ENCODE measurements at places on chromosomes 2 and 18.
A peak's percentile ranks its signal among the peaks of the same experiment; 100 is the strongest.

DNA sequence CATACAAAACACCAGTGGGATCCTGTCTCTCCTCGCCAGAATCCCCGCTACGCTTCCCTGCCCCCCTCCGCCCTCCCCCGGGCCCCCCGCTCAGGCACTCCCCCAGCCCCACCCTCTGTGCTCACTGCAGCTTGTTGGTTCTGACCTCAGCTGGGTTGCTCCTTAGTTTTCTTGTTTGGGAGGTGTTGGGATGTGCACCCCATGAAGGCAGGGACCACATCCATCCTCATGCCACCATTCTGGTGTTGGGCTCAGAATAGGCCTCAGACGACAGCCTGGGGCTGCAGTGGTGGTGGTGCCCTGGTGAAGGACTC lies 4.6 kb downstream of the SNED1 start:
- no peak for DNase-seq

DNA sequence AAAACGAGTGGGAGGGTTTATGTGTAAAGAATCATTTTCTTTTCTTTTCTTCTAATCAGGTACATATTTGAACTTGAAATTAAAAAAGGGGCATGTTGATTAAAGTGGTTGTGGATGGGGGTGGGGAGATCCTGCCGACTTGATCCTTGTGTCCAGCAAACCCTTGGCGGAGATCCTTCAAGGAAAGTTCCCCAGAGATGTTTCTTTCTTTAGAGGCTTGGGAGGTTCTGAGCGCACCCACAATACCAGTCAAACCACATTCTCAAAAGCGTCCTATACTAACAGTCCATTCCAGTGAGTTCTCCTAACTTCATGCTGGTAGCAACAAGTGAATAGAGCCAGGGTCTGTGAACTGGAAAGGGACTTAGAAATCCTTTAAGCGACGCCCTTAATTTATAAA lies 49.2 kb downstream of the MYCN start:
- no peak for DNase-seq

- no peak for DNase-seq
Measured at GRCh38 chr2:161839926-161840325, 215.7 kb downstream of the SLC4A10 start.

GRCh38 chr2:14752295-14752694 lies 119.8 kb downstream of the LRATD1 start:
- DNase-seq = no peak

- no peak for DNase-seq
Measured at GRCh38 chr18:34999756-35000289, 41.4 kb upstream of the MAPRE2 start.

- DNase-seq = no peak
Measured at GRCh38 chr2:235216901-235217300, 265.1 kb downstream of the SH3BP4 start.

GRCh38 chr18:13642440-13642827 lies 83.9 kb downstream of the FAM210A start:
- DNase-seq = no peak

GRCh38 chr2:104769096-104769495 lies 84.8 kb upstream of the POU3F3 start:
- no peak for DNase-seq

- DNase-seq = no peak
Measured at GRCh38 chr2:232516551-232516950, 3.6 kb upstream of the PRSS56 start.

DNA sequence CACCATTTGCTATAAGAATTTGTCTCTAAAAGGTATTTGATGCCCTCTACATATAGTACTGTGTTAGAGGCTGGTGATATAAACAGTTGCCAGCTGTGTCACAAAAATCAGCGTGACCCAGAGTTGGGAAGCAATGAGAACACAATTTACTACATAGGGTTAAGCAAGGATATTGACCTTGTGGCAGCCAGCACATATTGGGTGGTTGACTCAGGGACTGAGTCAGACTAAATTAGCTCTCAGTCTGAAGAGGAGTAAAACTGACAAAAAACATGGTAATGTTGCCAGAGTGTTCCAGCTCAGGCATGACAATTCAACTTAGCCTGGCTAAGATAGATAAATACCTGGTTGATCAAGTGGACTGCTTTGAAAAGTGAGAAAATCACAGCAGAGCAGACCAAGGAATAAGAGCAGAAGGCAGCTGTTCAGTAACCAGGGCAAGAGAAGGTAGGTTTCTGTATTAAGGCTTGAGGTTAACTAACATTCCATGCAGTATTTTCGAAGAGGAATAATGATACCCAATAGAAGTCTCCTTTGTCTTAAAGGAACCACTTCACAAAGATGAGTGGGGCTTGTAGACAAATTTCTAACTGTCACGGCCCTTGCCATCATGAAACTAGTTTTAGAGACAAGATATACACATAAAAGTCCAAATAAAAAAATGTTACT lies 108.2 kb upstream of the ERBB4 start:
- no peak for DNase-seq

DNA sequence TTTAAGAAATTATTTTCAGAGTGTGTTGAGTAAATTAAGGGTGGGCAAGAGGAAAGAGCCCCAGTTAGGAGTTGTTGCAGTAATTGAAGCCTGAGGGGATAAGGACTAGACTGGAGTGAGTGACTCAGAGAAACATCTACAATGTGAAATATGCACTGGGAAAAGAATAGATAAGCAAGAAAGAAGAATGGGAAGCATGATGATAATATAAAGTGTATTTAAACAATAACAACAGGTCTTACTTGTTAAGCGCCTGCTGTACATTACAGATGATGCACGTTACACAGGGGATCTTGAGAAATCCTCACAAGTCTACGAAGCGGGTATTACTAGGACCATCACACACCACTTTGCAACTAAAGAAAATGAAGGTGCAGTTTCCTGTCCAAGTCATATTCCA lies 73.6 kb upstream of the STK17B start:
- DNase-seq = no peak

- no peak for DNase-seq
Measured at GRCh38 chr18:27413495-27414401, 228.6 kb upstream of the CHST9 start.

- no peak for DNase-seq
Measured at GRCh38 chr2:59540864-59541263, 1012.6 kb downstream of the BCL11A start.

DNA sequence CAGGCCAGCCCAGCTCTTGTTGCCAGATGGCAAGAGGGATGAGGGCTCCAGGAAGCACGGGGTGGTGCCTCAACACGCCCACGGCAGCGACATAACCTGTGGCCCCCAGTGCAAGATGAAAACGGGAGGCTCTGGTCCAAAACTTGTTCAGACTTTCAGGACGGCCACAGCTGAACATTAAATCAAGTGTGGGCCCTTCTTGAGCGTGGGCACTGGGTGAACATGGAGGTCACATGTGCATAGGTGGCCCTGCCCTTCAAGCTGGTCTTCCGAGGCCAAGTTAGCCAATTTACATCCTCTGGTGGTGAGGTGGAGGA lies 77.5 kb downstream of the NDUFA10 start:
- DNase-seq = no peak

DNA sequence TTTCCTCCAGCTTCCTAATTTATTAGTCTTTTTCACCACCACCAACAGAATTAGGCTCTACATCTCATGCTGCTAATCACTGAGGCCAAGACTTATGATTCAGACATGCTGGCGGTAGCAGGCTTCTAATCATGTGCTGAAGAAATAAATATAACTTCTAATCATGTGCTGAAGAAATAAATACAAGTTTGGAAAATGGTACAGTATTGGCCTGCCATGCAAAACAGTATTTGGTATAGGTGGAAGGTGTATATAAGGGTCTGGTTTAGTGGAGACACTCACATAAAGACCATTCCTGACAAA lies 240.7 kb downstream of the TGIF1 start:
- DNase-seq = no peak

DNA sequence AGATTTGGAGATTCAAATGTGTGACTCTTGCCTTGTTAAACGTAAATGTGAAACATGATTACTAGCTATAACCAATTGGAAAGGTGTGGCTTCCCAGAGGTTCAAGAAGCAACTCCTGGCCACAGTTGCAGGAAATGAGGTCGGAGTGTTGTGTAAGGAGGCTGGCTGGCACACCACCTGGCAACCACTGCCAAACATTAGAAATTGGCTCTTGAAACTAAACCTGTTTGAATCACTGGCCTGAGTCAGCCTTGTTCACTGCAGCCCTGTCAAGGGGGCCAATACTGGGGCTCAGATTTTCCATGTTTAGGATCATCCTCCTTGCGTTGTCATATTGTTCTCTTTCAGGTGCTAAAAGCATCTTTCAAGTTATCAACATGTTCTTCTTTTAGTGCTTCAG lies 206.3 kb downstream of the ARL6IP6 start:
- DNase-seq = peak; percentile 1

DNA sequence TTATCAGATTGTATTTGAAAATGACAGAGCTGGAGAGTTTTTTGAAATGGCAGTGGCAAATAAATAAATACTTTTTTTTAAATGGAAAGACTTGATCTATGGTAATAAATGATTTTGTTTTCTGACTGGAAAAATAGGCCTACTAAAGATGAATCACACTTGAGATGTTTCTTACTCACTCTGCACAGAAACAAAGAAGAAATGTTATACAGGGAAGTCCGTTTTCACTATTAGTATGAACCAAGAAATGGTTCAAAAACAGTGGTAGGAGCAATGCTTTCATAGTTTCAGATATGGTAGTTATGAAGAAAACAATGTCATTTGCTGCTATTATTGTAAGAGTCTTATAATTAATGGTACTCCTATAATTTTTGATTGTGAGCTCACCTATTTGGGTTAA lies 30.9 kb downstream of the CD28 start:
- DNase-seq = no peak

DNA sequence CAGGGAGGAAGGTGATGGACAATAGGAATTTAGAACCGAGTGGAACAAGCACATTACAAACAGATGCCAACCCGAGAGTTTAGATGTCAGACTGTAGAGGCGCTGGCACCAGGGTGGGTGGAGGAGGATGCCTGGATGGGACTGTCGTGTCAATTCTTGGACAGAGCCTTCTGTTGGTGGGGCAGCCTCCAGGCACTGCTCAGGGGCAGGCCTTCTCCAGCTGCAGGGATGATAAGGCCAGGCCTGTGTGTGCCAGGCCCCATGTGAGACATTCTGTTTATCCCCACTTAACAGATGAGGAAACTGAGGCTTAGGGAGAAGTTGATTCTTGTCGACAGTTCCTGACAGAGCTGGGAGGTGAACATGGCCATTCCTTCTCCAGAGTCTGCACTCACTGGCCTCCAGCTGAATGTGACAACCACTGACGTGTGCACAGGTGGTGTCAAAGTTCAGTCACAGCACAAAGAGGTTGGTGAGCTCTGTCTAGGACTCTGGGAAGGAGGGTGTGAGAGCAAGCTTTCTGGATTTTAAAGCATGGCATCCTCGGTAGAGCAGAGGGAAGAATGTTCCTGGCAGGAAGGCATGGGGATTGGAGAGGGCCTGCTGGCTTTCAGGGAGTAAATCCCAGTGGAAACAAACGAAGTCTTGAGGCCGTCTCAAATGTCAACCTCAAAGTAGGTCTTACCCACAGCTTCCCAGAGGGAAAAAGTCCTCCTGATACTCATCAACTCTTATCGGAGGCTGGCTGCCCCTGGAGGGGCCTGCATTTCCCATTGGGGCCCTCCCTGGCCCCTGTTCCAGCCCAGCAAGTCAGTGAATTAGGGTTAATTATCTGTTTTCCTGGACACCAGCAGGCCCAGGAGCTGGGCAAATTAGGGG lies 52.4 kb downstream of the GLI2 start:
- no peak for DNase-seq

- DNase-seq = no peak
Measured at GRCh38 chr18:36411745-36412168, 114.2 kb downstream of the FHOD3 start.

DNA sequence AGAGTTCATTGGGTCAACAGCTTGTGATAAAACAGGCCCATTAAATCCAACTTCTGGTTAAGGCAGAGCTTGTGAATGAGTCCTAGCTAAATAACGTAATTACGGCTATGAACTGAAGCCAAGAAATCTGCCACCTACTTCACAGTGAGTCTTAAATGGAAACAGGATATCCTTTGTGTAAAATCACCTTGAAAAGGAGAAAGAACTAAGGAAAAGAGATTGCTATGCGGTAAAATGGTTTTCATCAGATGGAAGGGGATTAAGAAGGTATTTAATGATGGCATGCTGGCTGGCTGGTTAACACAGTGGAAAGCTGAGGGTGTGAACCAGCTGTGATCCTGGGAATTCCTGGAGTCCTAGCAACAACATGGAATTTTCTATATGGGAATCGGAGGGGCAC lies 156.6 kb downstream of the DOK6 start:
- DNase-seq = no peak

- DNase-seq = no peak
Measured at GRCh38 chr2:26276484-26277227, 31.9 kb downstream of the HADHB start.

DNA sequence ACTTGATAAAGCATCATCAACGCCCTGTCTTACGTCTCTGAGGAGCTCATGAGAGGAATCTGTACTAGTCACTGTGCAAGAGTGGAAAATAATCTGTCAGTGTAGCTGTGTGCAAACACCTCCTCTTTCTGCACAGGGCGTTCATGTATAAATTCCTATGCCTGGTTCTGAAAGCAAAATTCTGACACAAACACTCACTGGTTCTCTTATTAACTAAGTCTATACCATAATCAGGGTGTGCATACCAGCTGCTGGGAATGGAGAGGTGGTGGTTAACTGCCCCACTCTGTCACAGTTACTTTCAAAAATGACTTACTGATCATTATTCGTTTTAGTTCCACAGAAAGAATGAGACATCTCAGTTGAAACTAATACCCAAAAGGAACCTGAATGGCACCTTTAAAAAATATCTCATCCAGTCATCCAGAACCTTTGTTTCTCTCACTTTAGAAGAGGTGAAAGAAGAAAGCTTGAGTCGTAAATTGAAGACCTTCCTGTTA lies 35.7 kb downstream of the STK39 start:
- peak; percentile 70 for DNase-seq

- no peak for DNase-seq
Measured at GRCh38 chr18:57429167-57430078, 5.8 kb upstream of the ONECUT2 start.

DNA sequence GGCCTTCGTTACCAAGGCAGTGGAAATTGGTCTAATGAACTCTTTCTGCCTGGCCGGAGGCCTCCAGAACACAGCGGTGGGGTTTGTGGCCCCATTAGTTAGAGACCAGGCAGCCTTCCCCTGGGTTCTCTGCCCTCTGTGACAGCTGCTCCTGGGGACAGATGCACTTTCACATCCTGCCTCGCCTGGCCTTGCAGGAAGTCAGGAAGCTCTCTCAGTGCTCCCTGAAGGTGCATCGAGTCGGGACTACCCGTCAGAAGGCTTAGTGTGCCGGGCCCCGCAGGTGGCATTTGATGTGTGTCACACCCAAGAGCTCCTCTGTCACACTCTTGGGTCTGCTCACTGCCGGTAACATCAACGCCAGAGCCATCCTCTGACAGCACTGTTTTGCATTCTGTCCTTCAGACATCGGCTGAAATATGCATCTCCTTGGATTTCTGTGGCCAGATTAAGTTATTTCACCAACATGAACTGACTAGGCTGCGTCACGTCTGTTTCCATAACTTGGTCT lies 158.3 kb downstream of the LDLRAD4 start:
- peak; percentile 77 for DNase-seq

- no peak for DNase-seq
Measured at GRCh38 chr2:138455691-138456090, 45.9 kb upstream of the SPOPL start.

GRCh38 chr2:223300326-223300725 lies 248.3 kb downstream of the KCNE4 start:
- DNase-seq = no peak

All from stimulated activated CD4-positive, alpha-beta T cell treated with anti-CD3 and anti-CD28 coated beads, Interleukin-15, amount 100 ng/mL, for 24 hours (primary cell).